Muscle of leg (tissue), 16 donors: ENCODE measurements at places on chromosomes 13 and 19. TPM values are rescaled to one million over a fixed set of nuclear protein-coding genes. Genes with fewer than 3 reads are reported as not detected.

GRCh38 chr19:1855828-1856255, 7.5 kb downstream of the KLF16 start:
- DNase-seq = peak; percentile 47

GRCh38 chr13:26378116-26378515, 124.2 kb downstream of the CDK8 start:
- DNase-seq = peak; percentile 39

DNA sequence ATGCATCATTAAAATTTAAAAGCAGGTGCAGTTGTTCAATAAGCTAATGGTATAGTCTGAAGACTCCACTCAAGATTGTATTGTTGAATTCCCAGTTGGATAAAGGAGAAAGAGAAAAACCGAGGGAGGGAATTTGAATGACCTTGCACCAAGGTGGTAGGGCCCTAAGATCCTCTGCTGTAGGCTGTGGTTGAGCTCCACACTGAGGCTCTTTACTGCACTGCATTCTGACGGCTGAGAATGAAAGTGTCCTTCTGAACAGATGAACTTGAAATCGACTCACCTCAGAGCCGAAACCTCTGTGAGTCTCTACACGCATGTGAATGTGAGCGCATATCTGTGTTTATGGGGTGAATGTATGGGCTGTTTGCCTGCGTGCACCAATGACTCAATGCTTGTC, 388.9 kb upstream of the DACH1 start:
- DNase-seq = peak; percentile 22

The LILRB5 gene
- 5.5 TPM for total RNA-seq

DNA sequence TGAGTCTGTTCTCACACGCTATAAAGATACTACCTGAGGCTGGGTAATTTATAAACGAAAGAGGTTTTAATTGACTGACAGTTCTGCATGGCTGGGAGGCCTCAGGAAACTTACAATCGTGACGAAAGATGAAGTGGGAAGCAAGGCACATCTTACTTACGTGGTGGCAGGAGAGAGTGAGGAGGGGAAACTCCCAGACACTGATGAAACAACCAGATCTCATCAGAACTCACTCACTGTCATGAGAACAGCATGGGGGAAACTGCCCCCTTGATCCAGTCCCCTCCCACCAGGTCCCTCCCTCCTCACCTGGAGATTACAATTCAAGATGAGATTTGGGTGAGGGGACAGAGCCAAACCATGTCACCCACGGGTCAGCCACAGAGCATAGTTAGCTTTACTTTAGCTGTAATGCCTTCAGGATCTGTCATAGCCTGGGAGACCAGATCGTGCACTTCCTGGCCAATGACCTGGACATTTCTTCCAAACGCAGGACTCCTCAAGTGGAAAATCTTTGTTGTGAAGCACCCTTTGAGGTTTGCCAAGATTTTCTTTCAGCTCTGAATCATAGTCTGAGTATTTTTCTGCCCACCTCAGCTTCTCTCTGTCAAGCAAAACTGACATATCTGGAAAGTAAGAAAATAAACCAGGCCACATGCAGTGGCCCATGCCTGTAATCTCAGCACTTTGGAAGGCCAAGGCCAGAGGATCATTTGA, 25.2 kb upstream of the HIF3A start:
- peak; percentile 53 for DNase-seq

- DNase-seq = peak; percentile 65
These were observed 77.7 kb downstream of the COL4A1 start for GRCh38 chr13:110228936-110229904.

- no peak for DNase-seq
These were observed 2815.8 kb downstream of the PCDH9 start for GRCh38 chr13:64414381-64414780.

The ATXN8OS gene
- not detected for total RNA-seq

The NFIC gene
- total RNA-seq = 18.4 TPM
